ENCODE measurements at places on chromosomes 5 and 9.

DNA sequence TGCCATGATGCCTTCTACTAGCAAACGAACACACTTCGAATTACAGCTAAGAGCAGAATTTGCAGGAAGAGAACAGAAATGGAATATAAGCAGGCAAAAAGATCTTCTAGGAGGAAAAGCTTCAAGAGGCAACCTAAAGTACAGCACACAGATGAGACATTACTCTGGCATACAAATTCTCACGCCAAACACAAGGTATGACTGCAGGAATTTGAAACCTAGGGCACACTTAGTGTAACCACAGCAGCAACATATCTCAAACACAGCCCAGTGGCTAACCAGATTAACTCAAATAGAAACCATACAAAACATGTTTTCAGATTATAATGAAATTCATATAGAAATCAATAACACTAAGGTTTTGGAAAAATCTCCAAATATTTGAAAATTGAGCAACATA lies 481.0 kb upstream of the RGMB start:
- no peak for DNase-seq

DNA sequence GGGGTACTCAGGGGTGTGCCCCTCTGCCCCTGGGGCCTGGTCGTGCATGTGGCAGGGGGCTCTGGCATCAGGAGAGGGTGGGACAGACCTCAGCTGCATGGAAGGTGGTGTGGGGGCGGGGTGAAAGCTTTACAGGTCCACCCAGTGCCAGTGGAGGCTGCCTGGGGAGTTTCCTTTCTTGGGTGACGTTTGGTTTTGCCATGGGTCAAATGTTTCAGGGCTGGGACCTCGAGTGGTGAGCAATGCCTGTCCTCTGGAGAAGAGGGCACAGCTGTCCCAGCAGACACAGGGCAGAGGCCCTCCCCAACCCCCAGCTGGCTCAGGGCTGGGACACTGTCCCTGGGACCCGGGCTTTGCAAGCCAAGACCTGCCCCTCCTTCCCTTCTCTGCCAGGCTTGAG lies 3.6 kb downstream of the RXRA start:
- DNase-seq = no peak

DNA sequence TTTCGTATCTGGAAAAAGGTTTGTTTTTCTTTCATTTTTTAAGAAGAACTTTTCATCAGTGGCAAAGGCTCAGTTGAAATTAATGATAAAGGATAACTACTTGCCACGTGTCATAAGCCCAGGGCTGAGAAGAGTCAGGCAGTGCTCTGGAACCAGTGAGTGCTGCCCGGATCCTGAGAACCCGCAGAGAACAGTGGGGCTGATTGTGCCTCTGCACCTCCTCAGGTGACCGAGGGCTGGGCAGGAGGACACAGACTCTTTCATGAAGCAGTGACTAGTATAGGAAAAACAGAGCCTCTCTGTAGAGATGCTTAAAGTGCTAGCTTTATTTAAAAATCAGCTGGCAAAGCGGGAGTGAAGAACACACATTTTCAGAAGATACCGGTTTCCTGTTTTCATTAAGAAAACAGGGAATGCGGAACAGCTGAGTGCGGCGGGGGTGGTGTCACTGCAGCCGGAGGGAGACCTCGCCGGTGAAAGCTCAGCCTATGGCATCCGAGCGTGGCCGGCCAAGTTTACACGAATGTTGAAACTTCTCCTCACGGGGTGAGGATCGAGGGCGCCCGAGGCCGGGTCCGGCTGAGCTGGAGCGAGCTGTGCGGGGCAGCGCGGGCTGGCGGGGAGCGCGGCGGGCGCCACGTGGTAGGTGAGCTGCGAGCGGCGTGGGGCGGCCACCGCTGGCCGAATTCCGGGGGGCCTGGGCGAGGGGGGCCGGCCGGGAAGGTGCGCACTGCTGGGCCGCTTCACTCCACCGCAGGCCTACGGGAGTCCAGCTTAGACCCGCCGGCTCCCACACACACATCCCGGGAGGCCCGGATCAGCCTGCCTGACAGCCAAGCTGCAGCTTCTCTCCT lies 134.7 kb upstream of the DMRT1 start:
- DNase-seq = peak; percentile 41

- no peak for DNase-seq
Observed at GRCh38 chr5:132301344-132302271, 7.4 kb downstream of the SLC22A4 start.

- peak; percentile 58 for DNase-seq
Observed at GRCh38 chr5:147949711-147950573, 43.6 kb upstream of the C5orf46 start.

- DNase-seq = no peak
Observed at GRCh38 chr9:77935211-77935610, 96.4 kb downstream of the GNAQ start.

- no peak for DNase-seq
Observed at GRCh38 chr9:14437354-14438231, 123.7 kb upstream of the NFIB start.

- no peak for DNase-seq
Observed at GRCh38 chr9:93673021-93673838, 96.8 kb downstream of the PHF2 start.

- DNase-seq = no peak
Observed at GRCh38 chr5:97062046-97062445, 80.4 kb downstream of the LIX1 start.

- DNase-seq = no peak
Observed at GRCh38 chr9:114001410-114001685, 76.8 kb downstream of the AMBP start.

DNA sequence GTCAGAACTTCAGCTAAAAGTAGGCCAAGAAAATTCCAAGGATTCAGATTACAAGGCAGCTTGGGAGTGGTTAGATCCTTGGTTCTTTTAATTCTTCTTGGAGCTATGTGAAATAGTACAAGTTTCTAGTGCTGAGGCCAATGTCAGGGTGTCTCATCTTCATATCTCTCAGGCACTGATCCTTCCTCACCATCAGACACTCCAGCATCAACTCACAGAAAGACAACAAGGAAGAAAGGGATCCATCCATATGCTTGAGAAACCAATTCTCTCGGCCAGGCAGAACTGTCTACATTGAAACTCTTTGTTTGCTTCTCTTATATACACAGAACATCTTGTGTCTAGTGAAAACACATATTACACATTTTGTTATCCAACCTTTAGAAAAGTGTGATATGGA lies 362.1 kb upstream of the CCNH start:
- no peak for DNase-seq

DNA sequence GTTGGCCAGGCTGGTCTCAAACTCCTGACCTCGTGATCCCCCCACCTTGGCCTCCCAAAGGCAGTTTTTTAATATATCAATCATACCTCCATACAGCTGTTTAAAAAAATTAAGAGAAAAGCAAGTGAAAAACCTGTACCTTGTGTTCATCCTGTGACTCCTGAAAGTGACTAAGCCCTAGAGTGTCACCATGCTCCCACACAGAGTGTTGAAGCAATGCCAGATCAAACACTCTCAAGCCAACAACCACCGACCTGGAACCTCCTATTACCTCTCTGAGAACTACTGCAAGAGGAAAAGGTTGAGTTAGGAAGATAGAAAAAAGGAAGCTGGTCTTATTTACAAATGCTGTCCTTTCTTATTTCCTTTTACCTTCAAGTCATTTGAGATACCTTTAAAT lies 123.5 kb downstream of the RASEF start:
- DNase-seq = no peak

GRCh38 chr5:130963798-130964197 lies 201.3 kb downstream of the HINT1 start:
- DNase-seq = no peak

DNA sequence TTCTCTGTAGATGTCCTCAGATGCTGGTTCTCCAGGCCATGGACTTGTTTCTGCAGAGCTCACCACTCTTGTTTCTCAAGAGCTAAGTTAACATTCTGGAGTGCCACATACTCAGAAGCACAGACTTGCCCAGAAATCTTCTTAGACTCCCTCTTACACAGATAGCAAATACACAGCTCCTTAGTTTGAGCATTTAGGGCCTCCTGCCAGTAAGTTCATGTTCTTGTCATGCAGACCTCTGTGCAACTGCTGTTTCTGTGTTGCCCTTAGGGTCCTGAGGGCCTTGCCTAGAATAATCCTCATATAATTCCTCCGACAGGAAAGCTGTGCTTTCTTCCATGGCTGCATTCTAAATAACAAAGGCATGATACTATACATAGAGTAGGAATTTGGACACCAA lies 1.3 kb upstream of the PTPDC1 start:
- no peak for DNase-seq

- DNase-seq = no peak
Observed at GRCh38 chr5:139113892-139114291, 84.3 kb downstream of the SIL1 start.

GRCh38 chr5:59560553-59560952 lies 333.0 kb downstream of the PDE4D start:
- no peak for DNase-seq

GRCh38 chr5:42813533-42813932 lies 1.8 kb upstream of the SELENOP start:
- no peak for DNase-seq

- no peak for DNase-seq
Observed at GRCh38 chr5:40288800-40289485, 390.8 kb upstream of the PTGER4 start.

- DNase-seq = no peak
Observed at GRCh38 chr5:112960863-112961504, 15.6 kb upstream of the DCP2 start.

DNA sequence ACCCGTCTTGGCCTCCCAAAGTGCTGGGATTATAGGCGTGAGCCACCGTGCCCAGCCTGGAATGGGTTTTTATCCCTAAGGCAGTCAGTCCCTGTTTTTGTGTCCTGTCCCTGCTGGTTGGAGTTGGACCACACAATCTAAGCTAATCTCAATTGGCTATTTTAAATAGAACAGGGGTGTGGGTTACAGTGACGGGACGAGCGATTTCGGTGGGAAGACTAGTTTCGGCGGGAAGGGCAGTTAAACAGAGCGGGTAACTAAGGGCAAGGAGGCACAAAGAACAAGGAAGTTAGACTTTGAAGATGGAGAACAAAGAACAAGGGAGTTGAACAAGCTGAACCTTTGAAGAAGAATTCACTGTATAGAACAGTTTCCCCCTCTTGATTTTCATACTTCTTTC lies 1.4 kb downstream of the GTF3C5 start:
- DNase-seq = no peak

GRCh38 chr5:73176250-73176649 lies 3.3 kb downstream of the TMEM174 start:
- no peak for DNase-seq

DNA sequence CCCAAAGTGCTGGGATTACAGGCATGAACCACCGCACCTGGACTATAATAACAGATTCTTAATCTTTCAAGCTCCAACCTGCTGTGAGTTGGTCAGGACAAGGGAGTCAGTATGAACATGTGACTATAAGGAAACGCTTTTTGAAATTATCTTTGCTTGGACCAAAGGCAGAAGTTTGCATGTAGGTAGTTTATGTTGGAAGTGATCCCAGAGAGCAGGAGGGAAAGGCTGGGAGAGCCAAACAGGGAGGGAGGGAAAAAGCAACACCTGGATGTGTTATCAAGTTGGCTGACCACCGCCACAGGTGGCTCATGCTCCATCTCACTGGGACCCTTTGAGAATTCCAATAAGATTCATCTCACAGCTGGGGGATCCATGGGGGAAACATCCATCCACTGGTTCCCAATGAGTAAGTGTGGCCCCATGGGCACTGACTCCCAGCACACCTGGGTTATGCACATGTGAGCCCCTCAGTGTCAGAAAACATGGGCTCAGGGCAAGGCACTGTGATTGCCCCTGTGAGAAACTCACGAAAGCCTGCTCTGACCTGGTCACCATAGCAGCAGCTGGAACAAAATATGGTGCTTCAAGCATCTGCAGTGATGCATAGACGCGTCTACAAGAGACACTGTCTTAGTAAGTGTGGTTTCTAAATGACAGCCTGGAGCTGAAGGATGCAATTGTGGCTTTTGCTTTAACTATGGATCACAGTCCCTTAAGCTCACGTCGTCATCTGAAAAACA lies 62.1 kb downstream of the ARSB start:
- peak; percentile 52 for DNase-seq

DNA sequence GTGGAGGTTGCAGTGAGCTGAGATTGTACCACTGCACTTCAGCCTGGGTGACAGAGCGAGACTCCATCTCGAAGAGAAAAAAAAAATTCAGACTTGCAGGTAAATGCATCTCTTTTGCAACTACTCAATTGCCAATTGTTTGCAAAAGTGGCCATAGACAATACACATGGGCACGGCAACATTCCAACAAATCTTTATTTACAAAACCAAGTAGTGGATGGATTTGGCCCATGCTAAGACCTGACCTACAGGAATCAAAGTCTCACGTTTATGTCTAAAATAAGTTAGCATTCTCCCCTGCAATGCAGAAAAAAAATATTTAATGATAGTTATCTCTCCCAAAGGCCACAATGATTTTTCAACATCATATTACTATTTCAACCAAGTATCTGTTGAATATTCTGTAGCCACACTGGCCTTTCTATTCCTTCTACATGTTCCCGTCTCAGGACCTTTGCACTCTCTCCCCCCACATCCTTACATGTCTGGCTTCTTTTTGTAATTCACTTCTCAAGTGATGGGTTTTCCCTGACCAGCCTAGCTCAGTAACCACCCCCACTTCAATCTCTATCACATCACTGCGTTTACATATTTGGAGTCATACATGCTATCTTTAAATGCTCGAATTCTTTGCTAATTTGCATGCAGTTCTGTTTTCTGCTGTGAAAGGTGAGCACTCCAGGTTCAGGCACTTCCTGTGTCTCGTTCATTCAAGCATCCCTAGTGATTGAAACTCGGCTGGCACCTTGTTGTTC lies 54.2 kb downstream of the FNBP1 start:
- DNase-seq = peak; percentile 59

DNA sequence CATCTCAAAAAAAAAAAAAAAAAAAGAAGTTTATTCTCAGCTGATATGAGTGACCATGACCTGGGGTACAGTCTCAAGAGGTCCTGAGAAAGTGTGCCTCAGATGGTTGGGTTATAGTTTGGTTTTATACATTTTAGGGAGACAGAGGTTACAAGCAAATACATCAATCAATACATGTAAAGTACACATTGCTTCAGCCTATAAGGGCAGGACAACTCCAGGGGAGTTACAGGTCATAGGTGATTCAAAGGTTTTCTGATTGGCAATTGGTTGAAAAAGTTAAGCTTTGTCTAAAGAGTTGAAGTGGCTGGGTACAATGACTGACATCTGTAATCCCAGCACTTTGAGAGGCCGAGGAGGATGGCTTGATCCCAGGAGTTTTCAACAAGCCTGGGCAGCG lies 2.3 kb upstream of the GMCL2 start:
- no peak for DNase-seq

- no peak for DNase-seq
Observed at GRCh38 chr5:149728303-149728702, 1.8 kb upstream of the PPARGC1B start.

- DNase-seq = no peak
Observed at GRCh38 chr9:84054341-84055010, 73.9 kb downstream of the RMI1 start.

Measured in GM13976 (cell line).